K562 (cell line): ENCODE measurements at places on chromosomes 12 and 14. TPM values are rescaled to one million over a fixed set of nuclear protein-coding genes. Genes with fewer than 3 reads are reported as not detected.

DNA sequence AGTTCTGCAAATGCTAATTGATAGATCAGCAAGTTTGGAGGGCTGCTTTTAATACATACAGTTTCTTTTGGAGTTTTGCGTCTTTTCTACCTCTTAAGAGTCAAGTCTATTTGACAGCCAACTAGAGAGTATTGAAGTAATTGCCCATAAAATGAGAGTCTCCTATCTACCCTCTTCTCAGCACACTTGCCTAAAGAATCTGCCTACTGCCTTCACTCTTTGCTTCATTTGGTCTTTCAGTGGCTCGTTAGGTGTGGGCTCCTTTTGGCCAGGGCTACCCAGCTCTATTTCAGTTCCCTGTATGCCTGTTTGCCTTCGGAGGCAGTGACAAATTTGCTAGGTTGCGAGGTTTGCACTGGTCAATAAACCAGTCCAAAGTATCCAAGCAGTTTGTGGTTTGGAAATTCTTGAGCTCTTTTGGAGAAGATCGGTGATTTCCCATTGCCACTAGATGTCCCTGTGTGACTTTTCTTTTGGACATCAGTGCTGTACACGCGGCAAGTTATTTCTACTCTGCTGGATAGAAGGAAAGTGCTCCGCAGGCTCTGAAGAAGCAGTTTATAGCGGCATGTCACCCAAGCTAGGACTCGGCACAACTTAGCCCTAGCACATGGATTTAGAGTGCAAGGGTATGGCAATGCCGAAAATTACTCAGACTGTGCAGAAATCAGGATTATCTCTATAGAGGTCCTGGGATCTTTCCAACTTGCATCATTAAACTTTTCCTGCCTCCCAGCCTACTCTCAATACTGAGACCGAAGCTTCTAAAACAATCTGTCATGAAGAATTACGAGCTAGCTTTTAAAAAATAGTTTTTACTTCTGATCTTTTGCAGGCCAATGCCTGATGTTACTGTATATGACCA is 38.6 kb downstream of the MGST1 start:
- no peak for DNase-seq

- peak; percentile 15 for DNase-seq
These were observed 771 bp upstream of the AVPR1A start for GRCh38 chr12:63151623-63152320.

KRT82 gene
- not detected in 2 replicates for polyA plus RNA-seq

TOMM20L gene
- polyA plus RNA-seq: not detected in 2 replicates

DNA sequence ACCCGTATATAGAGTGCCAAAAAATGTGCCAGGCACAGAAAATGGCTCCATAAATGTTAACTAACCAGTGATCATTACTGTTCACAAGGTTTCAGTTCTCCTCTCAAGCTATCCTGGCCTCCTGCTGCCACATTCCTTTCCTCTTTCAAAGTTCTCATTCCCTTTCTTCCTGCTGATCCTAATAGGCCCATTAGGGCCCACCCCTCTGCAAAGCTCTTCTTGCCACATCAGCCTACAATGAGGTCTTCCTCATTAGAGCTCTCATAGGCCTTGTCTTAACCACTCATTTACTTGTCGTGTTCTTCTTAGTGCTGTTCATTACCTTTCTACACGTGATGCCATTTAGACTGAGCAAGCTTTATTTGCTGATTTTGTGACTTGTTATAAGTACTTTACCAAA is 40.5 kb downstream of the RPS29 start:
- no peak for DNase-seq

DNA sequence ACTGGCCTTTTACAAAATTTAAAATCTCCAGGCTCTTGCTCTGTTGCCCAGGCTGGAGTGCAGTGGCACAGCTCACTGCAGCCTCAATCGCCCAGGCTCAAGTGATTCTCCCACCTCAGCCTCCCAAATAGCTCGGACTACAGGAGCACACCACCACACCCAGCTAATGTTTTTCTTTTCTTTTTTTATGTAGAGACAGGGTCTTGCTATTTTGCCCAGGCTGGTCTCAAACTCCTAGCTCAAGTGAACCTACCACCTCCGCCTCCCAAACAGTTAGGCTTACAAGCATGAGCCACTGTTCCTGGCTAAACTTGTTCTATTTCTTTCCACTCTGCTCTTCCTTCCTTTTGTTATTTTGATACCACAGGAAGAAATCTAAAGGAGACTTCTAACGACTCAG is 15.2 kb downstream of the SYNJ2BP start:
- no peak for DNase-seq

DNA sequence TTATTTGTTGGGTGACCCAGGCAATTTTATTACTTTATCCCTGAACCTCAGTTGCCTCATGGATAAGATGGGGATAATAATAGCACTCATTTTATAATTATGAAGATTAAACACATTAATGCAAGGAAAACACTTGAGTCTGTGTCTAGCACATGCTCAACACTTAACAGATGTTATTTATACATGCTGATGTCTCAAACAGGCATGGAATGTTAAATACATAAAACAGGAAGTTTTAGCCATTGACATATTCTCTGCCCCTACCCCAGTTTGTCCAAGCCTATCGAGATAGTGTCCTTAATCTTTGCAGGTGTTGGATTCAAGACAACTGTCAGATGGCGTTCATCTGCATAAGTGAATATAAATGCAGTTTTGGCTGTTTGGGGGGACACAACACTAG is 109.8 kb downstream of the SCAF11 start:
- no peak for DNase-seq

LEMD3 gene
- polyA plus RNA-seq: 13.1 and 15.4 TPM in 2 replicates

- no peak for DNase-seq
These were observed 198.9 kb upstream of the RGS6 start for GRCh38 chr14:71733210-71733883.

DNA sequence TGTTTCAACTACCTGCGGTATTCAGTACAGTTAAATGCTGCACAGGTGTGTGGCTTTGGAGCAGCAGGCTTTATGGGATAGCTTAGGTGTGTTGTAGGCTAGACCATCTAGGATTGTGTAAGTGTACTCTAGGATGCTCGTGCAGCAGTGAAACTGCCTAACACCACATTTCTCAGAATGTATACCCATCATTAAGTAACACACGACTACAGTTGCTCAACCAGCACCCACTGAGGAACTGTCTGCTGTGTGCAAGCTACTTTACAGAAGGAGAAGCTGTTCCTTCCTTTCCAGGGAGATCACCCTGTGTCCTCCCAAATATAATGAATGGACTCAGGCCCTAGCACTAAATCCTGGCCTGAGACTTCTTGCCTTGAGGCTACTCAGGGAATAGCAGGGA is 94.8 kb downstream of the SLC24A4 start:
- no peak for DNase-seq

GRCh38 chr12:24879644-24880043 is 69.3 kb downstream of the BCAT1 start:
- DNase-seq: no peak

- no peak for DNase-seq
These were observed 57.1 kb downstream of the NUAK1 start for GRCh38 chr12:106081606-106082005.

DNA sequence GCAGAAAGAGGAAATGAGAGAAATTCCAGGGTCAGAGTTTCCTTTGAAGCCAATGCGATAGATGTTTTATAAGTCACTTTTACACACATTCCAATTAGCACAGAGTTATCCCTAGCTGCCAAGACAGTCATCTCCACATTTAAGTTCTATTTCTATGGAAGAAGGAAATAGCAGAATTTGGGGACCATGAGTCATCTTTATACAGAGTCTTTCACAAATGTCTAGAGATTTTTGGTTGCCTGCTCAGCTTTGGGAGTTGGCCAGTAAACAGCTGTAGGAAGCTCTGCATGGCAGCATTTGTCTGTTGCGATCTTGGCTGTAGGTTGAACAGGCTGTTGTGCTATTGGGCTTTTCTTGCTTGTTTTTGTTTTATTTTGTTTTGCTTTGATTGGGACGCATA is 884.3 kb downstream of the GALC start:
- no peak for DNase-seq

TCL1B gene
- polyA plus RNA-seq: not detected in 2 replicates
